ENCODE measurements at places on chromosomes 4 and X.

- DNase-seq = no peak
Measured at GRCh38 chr4:158823461-158823873, 54.6 kb downstream of the FNIP2 start.

DNA sequence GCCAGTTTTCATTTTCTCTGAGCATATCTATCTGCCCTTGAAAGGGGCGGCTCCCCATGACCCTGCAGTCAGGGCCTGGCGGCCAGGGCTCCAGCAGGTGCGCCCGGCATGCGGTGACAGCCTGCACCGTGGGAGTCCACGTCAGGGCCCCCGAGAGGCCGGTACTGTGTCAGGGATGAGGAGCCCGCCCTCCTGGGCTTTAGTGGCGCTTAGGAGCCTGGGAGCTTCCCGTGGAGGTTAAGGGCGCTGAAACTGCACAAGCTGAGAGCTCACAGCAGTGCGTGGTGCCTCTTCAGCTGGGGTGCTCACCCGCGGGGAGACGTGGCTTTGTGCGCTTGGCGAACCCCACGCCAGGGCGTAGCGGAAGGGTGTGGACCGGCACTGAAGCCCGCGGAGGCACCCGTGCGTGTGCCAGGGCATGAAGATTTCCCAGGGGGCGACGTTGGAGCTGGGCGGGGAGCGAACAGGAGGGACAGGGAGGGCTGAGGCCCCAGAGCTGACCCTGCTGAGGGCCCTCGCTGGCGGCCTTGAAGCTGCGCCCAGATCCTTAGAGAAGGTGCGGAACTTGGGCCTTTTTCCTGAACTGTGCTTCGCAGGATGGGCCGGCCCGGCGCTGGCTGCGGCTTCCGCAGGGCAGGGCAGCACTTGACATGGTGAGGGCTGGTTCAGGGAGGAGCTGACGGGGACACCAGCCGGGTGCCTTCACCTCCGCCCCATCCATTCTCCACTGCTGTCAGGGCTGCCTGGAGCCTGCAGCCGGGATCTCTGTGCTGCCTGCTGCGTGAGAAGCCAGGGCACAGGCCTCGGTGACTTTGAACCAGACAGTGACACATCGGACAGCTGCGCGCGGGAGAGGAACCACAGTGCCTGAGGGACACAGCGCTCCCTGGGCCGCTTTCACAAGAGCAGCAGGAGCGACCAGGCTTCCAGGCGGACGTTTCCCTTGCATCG is 32.9 kb downstream of the HTT-AS start:
- peak; percentile 52 for DNase-seq

- no peak for DNase-seq
Measured at GRCh38 chrX:8403988-8404387, 60.6 kb upstream of the VCX3B start.

GRCh38 chr4:73527196-73527595 is 45.7 kb downstream of the AFM start:
- no peak for DNase-seq

DNA sequence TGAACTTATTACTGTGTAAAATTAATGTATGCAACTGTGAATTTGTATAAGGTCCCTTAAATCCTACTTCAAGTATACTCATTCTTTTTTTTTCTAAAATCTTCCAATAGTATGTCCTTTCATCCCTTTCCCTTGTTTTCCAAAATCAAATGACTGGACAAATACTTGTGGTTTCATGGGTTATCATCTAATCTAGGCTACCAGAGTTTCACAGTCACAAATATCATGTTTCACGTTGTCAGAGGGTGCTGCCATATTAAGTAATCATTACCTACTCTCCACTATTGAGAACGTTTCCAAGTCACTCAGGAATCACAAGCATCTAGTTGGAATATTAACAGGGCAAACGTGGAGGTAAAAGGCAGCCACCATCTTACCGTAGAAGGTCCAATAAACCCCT is 1235.0 kb upstream of the TENM3 start:
- DNase-seq = no peak

GRCh38 chrX:43969504-43970501 is 3.4 kb downstream of the NDP start:
- no peak for DNase-seq

GRCh38 chr4:40055511-40055862 is 1.2 kb upstream of the N4BP2 start:
- DNase-seq = peak; percentile 83

DNA sequence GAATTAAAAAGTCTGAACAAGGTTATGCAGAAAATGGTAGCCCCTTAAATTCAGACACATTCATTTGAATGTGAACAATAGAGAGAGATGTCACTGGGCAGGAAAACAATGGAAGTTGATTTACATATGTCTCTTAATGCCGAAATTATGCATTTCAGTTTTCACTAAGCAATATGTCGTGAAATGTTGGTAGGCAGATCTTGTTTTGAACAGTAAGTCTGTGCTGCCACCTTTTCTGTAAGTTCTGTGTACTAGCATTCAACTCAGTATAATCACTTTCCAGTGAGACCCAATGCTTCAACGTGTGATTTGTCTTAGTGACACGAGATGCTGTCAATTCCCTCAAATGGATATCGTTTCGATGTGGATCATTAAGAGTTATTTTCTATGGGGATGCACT is 222.7 kb upstream of the VCX3A start:
- DNase-seq = no peak

DNA sequence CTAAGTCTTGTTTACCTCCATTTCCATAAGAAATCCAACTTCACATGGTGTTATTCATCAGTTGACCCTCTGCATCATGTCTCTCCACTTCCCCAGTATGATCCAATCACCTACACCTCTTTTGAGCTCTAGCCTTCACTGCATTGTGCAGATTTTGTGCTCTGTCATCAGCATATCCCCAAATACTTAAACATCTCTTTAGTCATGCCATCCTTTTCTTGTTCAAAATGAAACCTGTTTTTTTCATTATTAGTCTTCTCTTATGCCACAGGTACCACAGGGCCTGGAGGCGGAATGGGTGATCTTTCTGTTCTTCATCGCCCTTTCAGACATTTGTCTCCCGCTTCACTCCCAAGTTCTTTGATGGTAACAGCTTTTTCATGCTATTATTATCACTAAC is 382.7 kb upstream of the GALNTL6 start:
- DNase-seq = no peak

- no peak for DNase-seq
Measured at GRCh38 chr4:121217351-121217750, 53.2 kb upstream of the TNIP3 start.

GRCh38 chrX:132692526-132692925 is 203.7 kb upstream of the MBNL3 start:
- DNase-seq = no peak

DNA sequence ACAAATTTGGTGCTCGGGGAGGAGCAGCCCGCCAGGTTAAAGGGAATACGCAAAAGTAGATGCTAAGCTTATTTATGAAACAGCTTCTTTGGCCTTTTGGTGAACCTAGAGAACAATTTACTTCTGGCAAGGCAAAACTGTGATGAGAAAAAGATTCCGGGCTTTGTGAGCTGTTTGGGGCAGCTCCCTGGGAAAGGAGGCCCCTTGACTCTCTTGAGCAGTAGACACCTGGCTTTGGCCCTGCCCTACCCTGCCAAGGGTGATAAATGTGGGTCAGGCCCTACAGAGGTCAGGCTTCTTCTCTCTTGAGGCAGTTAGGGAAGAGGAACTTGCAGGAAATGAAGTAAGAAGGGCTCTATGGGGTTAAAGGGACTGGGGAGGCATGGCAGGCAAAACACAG is 509.6 kb downstream of the MID1IP1 start:
- DNase-seq = no peak

GRCh38 chr4:113026556-113026955 is 22.9 kb upstream of the ANK2 start:
- no peak for DNase-seq

- DNase-seq = peak; percentile 28
Measured at GRCh38 chrX:154541896-154542722, 4.5 kb downstream of the G6PD start.

GRCh38 chrX:47146936-47147859 is 2.2 kb downstream of the RBM10 start:
- no peak for DNase-seq

GRCh38 chrX:9310616-9311015 is 154.2 kb upstream of the TBL1X start:
- no peak for DNase-seq

Measured in CD4-positive, alpha-beta T cell treated with Interleukin-21 for 1 hour (primary cell).